Activated T-cell treated with anti-CD3 and anti-CD28 coated beads for 1 hour (primary cell): ENCODE measurements at places on chromosomes 2 and 18.

- no peak for DNase-seq
Measured at GRCh38 chr2:195664528-195664927, 7.5 kb downstream of the SLC39A10 start.

GRCh38 chr2:197426723-197427603, 7.9 kb downstream of the SF3B1 start:
- DNase-seq = no peak

GRCh38 chr18:41134426-41134825, 820.6 kb upstream of the PIK3C3 start:
- no peak for DNase-seq

DNA sequence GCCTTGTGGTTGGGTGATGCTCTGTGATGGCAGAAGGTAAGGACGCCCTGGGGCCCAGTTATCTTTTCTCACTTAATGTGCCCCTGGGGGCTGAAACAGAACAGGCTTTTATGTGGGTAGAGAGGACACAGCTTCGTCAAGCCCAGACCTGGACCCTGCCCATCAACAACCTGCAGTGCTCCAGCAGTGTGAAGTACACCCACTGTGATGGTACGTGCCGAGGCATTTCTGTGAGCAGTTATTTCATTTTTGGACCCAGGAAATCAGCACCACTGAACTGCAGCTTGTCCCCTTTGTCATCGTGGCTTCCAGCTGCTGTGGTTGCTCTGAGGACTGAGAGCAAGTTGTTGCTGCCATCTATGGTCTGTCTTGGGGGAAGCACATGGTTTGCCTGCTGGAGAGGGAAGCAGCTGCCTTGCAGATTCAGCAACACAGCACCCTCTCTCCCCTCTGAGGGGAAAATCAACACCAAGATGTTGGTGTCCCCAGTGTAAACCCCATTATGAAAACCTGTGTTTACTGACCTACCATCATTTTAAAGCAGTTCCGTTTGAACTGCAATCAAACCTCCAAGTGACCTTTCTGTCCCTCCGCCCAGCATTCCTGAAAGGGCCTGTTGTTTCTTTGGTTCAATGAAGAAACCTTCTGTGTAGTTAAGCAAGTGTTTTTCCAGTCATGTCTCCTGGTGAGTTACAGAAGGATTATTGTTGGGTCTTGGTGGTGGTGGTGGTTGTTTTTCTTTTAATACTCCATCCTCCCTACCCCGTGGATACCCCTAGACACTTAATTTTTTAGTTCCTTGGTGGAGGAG, 158.2 kb downstream of the MGAT5 start:
- peak; percentile 46 for DNase-seq

GRCh38 chr2:179622635-179623300, 238.6 kb downstream of the ZNF385B start:
- DNase-seq = no peak

GRCh38 chr18:3111523-3112240, 98.7 kb upstream of the LPIN2 start:
- DNase-seq = no peak

GRCh38 chr2:222903234-222904220, 42.7 kb downstream of the ACSL3 start:
- DNase-seq = no peak

- DNase-seq = no peak
Measured at GRCh38 chr18:8548186-8548585, 61.1 kb upstream of the RAB12 start.

DNA sequence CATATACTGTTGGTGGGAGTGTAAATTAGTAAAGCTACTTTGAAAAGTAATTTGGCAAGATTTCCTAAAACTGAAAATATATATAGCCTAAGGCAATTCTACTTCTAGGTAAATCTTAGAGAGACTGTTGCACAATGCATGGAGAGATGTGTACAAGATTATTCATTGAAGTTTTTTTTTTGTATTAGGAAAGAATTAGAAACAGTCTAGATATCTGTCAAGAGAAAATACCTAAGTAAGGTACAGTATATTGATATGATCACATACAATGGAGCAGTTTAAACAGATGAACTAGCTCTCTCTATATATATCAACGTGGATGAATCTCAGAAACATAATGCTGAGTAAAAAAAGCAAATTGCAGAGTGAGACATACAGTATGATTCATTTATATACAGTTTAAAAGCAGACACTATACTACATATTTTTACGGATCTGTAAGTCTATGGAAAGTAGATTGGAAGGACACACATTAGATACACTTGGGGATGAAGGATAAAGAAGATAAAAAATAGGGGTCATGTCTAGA, 59.3 kb upstream of the ACVR1 start:
- no peak for DNase-seq

DNA sequence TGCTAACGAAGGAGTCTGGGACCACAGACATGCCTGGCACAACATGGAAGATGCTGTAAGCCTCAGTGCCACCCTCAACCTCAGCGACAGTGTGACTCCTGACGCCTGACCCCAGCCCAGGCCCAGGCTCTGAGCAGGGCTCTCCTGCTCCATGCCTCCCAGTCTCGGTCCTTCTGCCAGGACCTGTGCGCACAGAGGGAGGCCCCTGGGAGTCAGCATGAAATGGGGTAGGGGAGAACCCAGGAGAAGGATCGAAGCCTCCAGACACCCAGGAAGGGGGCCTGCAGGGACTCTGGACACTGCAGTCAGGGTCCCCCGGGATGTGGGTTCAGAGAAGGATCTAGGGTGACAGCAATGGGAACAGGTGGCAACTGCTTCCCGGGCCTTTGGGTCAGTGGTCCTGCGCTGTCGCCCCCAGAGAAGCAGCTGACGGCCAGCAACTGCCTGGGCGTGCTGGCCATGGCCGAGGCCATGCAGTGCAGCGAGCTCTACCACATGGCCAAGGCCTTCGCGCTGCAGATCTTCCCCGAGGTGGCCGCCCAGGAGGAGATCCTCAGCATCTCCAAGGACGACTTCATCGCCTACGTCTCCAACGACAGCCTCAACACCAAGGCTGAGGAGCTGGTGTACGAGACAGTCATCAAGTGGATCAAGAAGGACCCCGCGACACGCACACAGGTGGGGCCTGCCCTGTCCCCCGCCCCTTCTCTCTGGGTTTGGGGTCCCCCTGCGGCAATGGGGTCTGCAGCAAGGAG, 233.9 kb downstream of the ATAD2B start:
- DNase-seq = no peak

- no peak for DNase-seq
Measured at GRCh38 chr2:150555611-150556356, 68.3 kb upstream of the RND3 start.

DNA sequence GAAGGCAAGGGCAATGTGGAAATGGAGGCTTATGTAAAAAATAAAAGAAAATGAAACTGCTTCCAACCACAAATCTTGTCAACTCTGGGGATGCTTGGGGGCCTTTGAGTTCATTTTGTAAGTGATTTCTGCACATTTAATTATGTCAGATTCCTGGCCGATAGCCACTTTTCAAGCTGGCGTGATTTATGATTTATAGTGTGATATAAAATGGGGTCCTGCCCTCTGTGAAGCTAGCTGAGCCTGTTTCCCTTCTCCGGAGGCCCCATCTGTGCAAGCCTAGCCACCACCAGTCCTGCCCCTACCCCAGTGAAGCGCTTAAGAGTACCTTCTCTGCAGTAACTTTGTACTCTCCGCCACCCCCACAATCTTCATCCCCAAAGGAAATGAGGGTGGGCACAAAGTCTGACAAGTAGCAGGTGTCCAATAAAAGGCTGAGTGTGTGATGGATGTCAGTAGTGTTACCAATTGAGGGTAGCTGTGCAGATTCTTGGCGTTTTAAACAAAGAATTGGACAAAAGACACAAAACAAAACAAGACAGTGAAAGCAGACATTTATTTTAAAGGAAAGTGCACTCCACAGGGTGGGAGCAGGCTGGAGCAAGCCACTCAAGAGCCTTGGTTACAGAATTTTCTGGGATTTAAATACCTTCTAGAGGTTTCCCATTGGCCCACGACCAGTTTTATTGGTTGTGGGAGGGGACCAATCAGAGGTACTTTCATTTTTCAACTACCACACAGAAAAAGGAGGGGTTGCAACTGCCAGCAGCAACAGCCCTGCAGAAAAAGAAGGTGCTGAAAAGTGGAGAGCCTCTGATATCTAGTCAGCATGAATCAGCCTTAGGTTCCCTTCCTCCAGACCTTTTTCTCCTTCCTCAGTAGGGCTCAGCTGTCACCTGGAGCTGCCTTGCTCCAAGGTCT, 39.0 kb upstream of the SIX3 start:
- DNase-seq = no peak

- DNase-seq = no peak
Measured at GRCh38 chr18:61579581-61579980, 246.4 kb downstream of the CDH20 start.

DNA sequence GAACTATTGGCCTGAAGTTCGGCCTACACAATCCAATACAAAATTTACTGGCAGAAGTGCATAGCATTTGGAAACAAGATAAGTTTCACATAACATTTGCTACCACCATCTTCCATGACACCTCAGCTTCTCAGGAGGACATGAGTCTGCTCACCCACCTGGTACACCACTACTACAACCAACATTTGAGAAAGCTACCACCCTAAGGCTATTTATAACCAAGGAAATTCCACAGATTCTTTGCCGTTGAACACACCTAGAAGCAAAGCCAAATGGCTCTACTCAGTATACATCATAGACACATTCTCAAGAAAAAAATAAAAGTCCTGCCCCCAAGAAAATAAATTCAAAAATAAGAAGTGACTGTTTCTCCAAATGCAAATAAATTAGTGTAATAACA, 145.3 kb downstream of the SPAG16 start:
- DNase-seq = no peak

GRCh38 chr2:182081602-182082260, 96.1 kb downstream of the PPP1R1C start:
- no peak for DNase-seq

DNA sequence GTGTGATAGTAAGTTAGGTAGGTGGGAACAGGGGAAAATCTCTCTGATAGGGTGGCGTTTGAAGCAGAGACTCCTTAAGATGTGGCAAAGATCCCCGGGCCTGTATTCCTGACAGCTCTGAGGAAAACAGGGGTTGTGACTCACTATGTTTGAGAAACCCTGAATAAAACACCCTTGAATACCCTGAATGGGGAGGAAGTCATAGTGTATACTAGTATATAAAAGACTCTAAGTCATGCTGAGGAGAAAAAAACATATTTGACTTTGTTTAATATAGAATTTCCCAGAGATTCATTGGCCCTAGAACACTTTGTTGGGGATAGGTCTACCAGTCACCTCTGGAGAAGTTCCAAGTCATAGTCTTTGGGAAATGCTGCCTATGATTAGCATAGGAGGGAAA, 590.9 kb downstream of the IRS1 start:
- DNase-seq = no peak

DNA sequence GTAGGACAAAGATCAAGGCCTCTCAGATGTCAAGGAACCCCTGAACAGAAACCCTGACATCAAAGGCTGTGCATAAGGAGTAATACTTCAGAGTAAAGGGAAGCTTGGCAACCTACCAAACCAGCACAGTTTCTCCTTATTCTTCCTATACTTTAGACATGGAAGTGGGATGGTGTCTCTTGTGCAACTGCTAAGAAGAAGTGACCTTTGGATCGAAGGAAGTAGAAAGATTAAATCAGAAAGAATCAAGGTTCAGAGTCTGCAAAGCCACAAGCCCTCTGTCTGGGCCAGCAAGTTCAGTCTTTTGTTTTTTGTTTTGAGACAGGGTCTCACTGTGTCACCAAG, 66.2 kb upstream of the SLC39A10 start:
- no peak for DNase-seq

- DNase-seq = no peak
Measured at GRCh38 chr2:237726401-237726830, 72.2 kb upstream of the RBM44 start.

DNA sequence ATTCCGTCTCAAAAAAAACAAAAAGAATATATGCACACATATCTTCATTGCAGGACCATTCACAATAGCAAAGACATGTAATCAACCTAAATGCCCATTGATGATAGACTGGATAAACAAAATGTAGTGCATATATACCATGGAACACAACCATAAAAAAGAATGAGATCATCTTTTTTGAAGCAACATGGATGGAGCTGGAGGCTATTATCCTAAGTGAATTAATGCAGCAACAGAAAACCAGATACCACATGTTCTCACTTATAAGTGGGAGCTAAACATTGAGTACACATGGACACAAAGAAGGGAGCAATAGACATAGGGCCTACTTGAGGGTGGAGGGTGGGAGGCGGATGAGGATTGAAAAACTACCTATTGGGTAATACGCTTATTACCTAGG, 8.8 kb downstream of the NT5C1B start:
- no peak for DNase-seq

DNA sequence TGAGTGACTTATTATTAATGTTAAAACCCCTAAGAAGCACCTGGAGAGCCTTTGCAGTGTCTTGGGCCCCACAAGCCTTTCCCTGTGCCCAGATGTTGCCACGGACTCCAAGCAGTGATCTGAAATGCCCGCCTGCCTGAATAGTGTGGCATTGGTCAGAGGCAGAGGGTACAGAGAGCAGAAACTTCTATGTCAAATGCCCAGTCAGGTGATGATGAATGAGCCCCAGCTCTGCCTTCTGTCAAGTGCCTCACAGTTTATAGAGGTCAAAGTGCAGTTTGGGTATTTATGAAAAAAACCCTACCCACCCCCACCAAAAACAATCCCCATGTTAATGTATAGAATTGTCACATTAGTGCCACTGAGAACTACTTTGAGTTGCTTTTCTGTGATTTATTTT, 170.0 kb upstream of the SIX3 start:
- DNase-seq = no peak

DNA sequence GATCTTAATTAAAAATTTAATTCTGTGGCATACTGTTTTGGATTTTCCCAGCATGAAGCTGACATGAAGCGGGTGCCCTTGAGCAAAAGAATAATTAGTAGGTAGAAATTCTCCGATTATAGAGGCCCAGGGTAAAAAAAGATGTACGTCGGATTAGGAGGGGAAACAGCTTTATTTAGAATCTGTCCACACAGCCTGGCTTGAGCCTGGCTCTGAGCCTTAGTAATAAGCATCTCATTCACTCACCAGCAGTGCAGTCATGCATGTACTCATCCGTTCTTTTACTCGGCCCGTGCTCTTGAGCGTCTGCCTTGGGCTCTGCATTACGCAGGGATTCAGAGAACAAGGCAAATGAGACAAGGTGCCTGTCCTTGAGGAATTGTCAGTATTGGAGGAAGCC, 219.3 kb downstream of the AGAP1 start:
- DNase-seq = no peak

DNA sequence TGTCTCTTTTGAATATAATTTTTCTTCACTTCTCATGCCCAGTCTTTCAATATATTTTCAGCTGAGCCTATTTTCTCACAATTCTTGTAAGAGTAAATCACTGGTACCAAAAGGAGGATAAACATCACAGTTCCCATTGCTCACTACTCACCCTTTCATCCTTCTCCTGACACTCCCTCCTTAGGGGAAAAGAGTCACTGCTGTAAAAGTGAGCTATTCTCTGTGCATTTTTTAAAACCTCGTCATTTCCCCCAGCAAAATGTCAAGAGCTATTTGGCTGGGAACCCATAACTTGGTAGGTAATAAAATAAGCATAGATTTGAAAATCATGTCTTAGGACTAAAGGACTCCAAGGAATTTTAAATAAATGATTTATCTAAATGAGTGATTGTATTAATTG, 340.1 kb upstream of the GYPC start:
- no peak for DNase-seq
